ENCODE measurements at places on chromosomes 1 and 21.

GRCh38 chr1:89842567-89843272, 21.9 kb downstream of the LRRC8D start:
- no peak for DNase-seq

- DNase-seq = no peak
Observed at GRCh38 chr21:15222707-15223106, 157.9 kb upstream of the NRIP1 start.

DNA sequence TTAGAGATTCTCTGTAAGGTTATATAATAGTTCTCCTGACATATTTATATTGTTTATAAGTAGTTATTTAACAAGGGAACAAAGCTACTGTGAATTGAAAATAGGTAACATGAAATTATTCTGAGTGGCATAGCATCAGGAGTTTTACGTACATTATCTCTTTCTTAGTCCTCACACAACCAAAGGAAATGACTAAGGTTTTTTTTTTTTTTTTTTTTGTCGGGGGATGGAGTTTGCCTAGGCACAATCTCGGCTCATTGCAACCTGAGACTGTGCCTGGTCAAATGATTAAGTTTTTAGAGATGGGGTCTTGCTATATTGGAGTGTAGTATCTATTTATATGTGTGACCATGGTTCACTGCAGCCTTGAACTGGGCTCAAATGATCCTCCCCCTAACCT, 24.9 kb downstream of the TMED5 start:
- DNase-seq = no peak

DNA sequence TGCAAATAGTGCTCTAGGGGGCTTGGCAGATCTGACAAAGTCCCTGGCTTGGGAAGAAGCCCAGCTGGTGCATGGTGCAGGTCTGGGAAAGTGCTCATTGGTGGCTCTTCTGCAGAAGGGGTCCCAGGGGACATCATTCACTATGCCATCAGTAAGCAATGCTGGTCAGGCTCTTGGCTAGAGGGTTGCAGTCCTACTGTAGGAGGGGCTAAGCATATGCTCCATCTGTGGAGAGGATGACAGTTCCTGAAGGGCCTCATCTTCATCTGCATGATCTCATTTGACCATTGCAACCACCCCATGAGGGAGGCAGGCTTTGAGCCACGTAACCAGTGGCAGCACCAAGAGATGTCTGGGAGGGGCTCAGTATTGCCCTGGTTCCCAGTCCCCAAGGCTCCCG, 31.5 kb upstream of the VASH2 start:
- no peak for DNase-seq

GRCh38 chr1:180630408-180631193, 1.2 kb upstream of the XPR1 start:
- DNase-seq = no peak

GRCh38 chr21:42734323-42734971, 81.0 kb downstream of the PDE9A start:
- DNase-seq = no peak

DNA sequence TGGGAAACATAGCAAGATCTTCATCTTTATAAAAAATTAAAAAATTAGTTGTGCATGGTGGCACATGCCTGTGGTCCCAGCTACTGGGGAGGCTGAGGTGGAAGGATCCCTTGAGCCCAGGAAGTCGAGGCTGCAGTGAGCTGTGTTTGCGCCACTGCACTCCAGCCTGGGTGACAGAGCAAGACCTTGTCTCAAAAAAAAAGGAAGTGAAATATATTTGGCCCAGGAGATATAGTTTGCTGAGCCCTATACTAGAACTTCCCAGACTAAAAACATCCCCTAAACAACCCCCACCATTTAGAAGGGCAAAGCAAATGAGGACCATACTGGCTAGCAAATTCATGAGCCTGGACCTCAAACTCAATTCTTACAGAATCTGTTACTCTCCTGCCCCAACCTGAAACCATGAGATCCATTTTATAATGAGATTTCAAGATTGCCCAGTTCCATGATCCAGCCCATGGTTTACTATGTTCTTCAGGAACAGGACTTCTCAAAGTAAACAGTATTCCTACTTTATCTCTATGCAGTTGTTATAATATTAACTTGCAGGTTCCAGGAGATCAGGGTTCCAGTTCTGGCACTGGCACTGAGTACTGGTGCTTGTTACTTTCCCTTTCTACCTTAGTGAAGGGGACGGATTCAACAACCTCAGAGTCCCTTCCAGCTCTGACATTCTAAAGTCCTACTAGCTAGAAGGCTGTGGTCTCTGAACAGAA, 48.9 kb upstream of the TADA1 start:
- no peak for DNase-seq

DNA sequence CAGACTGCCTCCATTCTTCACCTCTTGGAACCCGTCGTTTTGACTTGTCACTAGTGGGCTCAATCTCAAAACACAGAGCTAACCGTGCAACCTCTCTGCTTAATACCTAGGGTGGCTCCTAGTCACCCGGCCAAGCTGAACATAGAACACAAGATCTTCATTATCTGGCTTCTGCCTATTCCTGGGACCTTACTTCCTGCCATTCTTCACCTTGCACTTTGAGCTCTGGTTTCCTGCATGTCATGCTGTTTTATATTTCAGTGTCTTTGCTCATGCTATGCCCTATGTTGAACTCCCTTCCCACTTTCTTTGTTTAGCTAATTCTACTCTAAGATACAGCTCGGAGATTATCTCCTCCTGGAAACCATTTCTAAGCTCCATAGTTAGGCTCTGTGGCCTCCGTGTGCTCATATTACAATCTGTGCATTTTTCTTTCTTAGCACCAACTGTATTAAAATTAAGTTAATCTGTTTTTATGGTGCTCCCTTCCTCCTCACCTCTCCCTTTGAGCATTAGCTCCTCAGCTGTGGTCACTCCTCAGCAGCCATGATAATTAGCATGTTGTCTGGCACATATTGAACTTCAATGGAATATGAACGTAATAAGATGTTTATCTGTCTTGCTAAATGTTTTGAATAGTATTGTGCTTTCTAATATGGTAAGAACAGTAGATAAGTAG, 13.1 kb downstream of the GPSM2 start:
- DNase-seq = no peak

DNA sequence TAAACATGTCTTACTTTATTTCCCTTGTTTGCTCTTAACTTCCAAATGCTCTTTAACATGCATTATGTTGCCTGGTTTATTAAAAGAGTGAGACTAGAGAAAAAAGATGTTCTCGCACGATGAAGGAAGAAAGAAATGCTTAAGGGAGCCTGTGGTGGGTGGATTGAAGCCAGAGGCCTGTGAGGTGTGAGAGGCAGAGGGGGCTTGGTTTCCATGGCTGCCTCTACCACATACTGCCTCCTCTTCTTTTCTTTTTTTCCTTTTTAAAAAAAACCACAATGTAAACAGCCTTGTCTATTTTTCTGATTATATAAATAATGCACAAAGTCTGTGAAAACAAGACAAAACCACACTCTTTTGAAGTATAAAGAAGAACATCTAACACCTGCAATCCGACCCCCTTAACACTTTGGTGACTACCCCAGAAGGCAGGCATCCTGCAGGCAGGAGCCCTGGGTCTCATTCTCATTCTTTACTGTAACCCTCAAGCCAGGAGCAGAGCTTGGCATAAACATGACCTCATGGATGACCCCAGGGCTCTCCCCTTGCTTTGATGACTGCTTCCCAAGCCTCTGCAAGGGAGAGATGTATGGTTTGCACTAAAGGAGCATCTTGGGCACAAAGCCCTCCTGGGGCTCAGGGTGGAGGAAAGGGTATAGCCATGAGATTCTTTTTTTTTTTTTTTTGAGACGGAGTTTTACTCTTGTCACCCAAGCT, 10.1 kb upstream of the PARP1 start:
- DNase-seq = no peak

GRCh38 chr1:88216441-88216840, 467.6 kb upstream of the PKN2 start:
- DNase-seq = no peak

- no peak for DNase-seq
Observed at GRCh38 chr1:5758000-5758858, 234.0 kb downstream of the NPHP4 start.

DNA sequence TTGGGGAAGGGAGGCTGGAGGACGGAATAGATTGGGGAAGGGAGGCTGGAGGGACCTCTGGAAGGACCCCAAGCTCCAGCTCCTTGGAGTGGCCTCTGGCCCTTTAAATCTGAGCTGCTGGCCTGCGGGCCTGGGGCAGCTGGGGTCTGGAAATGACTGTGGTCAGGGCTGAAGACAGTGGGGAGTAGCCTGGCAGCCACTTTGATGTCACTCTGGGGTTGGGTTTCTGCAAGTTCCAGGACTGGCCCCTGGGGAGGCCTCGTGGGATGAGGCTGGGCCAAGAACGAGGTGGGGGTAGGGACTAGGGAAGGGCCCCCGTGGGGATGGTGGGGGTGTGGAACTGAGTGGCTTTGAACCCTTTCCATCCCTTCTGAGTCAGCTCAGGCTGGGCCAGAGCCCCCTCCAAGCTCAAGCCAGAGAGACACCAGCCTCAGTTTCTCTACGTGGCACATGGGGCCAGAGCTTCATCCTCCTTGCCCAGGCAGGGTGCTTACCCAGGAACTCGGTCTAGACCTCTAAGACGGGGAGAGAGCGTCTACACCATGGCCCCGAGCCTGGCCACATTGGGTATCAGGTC, 59.7 kb downstream of the ALPL start:
- no peak for DNase-seq

DNA sequence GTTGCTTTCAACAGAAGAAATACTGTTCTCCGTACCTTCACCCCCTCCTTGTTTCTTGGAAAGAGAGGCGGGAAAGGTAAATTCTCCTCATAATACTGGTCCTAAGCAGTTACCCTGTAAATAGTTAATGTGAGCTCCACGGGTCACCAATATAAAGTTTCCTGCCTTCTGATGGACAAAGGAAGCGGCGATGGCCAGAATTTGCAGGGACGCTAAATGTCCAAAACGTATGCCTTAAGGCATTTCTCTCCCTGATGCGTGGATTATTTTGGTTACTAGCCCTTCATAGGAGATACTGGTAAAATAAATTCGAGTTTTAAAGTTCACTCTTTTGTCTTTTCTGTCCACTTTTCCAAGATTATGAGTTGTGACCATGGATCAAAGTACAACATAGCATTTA, 898 bp upstream of the PTGS2 start:
- DNase-seq = no peak

DNA sequence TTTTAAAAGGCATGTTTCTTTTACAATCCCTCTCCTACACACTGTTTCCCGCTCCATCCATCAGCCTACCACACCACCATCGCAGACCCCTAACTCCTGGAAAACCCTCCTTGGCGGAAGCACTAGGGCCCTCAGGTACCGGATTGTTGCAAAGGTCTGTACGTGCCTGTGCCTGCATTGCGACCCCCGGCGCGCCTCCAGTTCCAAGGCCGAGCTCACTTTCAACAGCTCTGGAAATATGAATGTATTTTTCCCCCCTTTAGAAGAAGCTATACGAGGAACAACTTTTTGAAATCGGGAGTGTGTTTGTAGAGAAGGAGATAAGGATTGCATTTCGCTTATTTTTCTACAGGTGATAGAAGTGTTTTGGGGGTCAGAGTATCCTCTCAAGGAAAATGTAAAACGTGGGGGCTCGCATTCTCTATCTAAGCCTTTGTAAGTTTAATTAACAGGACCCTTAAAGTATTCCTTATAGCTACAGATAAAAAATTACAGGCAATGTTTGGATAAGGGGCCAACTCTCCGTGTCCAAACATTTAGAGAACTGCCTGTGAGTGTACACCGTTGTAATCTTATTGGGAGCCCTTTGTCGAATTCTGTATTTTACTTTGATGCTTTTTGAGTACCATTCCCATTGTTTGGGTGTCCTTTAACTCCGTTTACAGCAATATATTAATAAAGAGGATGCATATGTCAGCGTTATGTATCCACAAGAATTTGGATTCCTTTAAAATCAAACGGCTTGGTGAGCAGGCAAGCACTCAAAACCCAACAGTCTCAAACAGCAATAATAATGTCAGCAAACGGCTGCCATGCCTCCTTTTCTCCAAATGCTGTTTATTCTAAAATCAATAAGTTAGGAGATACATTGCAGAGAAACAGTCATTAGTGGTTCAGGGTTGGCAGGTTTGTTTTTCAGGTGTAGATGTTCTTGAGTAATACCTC, 5.9 kb downstream of the PRRX1 start:
- no peak for DNase-seq

DNA sequence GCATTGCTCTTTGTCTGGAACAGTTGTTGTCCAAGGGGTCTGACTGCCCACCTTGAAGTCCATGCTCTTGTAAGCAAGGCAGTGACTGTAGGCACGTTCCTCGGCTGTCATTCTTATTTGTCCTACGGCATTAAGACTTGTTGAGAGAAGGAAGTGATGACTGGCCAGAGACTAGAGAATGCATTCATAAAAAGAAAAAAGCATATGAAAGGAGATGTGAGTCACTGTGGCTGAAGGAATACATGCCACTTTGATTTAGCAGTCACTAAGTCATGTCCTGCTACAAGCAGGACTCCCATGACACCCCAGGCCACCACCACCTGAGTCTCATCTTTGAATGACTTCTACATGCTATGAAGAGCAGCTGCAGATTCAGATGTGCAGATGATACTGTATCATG, 50.5 kb downstream of the CNN3 start:
- DNase-seq = no peak

GRCh38 chr21:36723371-36723881, 24.5 kb downstream of the SIM2 start:
- no peak for DNase-seq

DNA sequence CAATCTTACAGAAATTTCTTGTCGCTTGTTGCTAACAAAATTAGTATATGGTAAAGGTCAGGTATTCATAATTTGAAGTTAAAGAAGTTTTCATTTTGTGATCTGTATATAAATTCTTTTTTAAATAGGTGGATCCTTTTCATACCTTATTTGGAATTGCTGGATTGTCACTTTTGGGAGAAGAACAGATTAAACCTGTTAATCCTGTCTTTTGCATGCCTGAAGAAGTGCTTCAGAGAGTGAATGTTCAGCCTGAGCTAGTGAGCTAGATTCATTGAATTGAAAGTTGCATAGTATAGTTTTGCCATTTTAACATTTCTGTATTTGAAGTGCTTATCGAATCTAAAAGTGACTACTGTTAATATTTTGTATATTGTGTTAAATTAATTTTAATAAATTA, 2.3 kb upstream of the MSH4 start:
- DNase-seq = no peak

GRCh38 chr1:55304229-55304740, 89.1 kb upstream of the USP24 start:
- DNase-seq = no peak

DNA sequence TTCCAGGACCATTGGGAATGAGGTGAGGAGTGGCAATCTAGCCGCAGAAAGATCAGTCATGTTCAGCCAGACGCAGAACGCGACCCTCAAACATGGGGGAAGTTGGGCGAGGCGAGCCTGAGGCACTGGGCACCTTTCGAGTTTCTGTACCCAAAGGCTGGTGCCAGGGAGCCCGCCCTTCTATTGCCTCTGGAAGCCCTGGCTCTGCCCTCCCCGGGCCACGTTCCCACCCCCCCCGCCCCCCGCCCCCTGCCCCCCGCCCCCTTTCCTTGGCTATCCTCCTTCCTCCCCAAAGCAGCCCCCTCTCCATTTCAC, 2.2 kb upstream of the ZBTB7B start:
- no peak for DNase-seq

- DNase-seq = no peak
Observed at GRCh38 chr1:232404981-232405731, 224.8 kb downstream of the SIPA1L2 start.

Data from effector CD4-positive, alpha-beta T cell (primary cell).